ENCODE measurements at places on chromosomes 6 and 20.
A peak's percentile ranks its signal among the peaks of the same experiment; 100 is the strongest.

GRCh38 chr20:4108495-4109306 is 93.3 kb upstream of the RNF24 start:
- peak; percentile 72 for DNase-seq

DNA sequence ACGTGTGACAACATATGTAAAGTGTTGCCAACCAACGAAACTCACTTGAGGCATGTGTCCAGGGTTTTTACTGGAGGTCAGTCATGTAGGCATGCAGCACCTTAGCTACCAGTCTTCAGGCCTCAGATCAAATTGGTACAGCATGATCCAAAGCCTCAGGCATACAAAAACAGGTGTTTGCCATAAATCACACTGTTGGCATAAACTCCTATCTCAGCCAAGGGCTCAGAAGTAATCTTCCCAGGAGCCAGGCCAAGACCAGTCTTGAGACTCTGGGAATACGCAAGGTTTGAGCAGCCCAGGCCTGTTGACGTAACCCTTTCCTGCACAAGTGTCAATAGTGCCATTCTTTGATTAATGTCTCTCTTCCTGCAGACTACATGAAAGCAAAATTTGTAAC is 163.5 kb downstream of the PRL start:
- DNase-seq, result no peak

DNA sequence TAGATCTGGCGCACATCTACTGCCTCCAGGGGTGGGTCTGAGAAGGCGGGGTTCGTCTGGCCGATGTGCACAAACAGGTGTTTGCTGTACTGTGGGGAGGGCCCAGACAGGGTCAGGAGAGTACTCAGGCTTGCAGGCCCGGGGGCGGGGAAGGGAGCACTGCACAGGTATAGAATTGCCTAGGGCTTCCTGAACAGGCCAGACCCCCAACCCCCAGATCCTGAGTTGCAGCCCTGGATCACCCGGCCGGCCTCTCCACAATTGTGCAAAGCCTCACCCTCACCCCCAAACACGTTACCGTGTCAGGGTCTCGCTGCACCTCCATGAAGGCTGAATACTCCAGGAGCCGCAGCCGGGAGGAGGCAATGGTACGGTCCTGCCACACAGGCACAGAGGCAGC is 7.8 kb downstream of the RPL10A start:
- no peak for DNase-seq

GRCh38 chr6:134138226-134138975 is 86.0 kb upstream of the SLC2A12 start:
- no peak for DNase-seq

DNA sequence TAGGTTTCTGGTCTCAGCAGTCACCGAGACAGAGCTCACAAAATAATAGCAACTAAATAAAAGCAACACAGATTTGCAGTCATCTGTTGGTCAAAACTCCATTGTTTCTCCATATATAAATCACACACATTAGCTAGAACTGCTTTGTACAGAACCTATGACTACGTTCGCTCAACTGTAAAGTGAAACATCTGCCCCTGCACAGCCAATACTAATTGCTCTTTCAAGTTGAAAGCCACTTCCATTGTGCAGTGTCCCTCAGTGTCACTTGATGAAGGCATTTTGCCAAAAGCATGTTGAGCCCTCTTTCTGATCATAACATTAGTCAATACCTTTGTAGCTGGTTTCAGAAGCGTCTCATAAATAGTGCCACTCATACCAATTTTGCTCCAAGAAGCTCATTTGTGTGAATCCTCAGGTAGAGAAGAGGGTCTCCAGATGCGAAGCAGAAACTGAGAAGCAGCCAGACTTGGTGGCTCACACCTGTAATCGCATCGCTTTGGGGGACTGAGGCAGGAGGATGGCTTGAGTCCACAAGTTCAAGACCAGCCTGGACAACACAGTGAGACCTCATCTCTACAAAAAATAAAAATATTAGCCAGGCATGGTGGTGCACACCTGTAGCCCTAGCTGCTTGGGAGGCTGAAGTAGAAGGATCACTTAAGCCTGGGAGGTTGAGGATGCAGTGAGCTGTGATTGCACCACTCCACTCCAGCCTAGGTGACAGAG is 68.9 kb downstream of the PERP start:
- DNase-seq, result no peak

DNA sequence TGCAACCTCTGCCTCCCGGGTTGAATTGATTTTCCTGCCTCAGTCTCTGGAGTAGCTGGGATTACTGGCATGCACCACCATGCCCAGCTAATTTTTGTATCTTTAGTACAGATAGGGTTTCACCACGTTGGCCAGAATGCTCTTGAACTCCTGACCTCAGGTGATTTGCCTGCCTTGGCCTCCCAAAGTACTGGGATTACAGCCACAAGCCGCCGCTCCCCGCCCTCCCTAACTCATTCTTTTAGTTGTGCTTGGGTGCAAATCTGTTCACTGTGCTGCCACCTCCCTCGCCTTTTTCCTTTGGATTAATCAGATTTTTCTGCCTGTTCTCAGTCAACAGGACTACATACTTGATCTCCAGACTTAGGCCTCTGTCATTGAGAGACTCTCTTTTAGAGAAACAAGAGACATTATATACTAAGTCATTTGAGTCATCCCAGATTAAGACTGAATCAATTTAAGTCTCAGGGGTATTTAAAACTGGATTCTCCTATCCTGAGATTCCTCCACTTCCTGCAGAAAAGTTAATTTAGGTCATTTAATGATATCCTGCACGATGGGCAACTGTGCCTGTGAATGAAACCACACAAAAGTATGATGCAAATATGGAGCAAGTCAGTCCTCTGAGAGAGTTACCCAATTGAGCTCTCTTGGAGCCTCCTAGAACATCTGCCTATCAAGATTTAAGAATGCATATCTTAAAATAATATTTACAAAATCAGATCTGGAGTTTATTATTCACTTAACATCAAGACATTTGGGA is 136.1 kb upstream of the THEMIS start:
- DNase-seq, result no peak

DNA sequence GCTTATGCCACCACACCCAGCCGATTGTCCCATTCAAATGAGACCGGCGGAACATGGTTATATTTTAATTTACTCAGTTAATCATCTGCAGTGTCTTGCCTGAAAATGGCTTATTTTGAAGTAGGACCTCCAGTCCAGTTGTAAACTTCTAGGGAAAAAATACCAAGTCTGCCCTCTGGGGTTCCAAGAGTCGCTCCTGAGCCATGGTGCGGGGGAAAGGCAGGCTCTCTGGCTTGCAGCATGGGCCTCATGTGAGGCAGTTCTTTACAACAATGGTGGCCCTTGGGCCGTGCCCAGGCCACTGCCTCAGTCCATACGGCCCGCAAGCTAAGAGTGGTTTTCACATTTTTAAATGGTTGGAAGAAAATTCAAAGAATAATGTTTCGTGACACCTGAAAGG is 62.7 kb upstream of the XRN2 start:
- no peak for DNase-seq

DNA sequence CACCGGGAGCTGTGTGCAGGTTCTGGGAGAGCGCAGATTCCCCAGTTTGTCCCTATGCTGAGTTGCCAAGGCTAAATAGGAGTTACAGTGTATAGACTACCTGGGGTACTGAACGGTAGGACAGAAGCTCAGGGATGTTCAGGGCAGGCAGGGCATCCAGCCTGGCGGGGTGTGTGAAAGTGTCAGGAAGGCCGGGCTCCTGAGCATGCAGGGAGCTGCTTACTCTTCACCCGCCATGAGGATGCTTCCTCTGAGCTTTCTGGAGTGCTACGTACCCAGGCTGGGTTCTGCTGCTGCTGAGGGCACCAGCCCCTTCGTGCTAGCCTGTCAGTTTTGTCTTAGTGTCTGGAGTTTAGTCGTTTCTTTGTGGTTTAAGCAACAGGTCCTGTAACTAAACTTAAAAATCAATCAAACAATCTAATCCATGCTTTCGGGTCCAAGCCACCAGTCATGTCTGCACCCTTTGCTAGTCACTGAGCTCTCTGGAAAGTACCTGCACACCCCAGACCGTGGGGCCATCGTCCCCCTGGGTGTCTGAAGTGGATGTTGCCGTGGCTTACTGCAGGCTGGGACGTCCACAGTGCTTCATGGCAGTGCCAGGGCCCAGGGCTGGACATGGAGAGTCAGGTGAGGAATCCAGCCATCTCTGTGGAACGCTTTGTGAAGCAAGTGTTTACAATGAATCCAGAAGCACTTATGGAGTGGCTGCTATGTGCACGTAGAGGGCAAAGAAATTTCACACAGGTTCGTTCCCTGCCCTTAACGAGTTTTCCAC is 220.3 kb upstream of the SNX9 start:
- DNase-seq, result no peak

DNA sequence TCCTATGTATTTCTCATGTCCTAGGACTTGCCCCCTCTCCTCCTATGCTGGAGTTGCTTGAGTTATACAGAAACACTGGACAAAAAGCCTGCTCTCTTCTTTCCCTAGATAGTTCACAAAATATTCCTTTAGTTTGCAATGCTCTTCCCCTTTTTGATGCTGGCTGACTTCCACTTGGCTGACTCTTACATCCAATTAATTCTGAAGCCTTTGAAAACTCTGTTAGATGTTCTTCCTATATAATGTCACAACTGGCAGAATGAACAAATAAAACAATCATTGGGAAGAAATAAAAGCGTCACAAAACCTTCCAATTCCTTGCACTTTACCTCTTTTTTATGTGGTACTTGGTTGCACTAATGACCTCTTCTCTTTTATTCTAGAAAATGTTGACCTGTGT is 253.8 kb upstream of the CITED2 start:
- no peak for DNase-seq

DNA sequence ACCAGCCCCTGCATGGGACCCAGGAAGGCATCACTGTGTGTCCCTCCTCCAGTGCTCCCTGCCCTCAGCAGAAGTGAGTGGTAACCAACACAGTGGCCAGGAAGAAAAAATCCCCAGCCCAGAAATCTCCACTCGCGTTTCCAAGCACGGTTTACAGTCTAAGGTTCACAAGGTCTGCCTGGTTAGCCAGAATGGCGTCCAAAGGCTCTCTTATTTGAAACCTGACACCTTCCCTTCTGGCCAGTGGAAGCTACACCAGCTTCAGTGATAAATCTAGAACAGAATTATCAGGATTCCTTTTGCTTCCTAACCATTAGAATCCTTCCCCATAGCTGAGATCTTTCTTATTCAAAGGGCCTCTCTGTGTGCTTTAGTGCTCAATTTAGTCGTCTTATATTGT is 9.2 kb downstream of the LY86 start:
- DNase-seq, result no peak

Measured in NCI-H2081 (cell line).